ENCODE measurements at places on chromosomes 12 and 14.

DNA sequence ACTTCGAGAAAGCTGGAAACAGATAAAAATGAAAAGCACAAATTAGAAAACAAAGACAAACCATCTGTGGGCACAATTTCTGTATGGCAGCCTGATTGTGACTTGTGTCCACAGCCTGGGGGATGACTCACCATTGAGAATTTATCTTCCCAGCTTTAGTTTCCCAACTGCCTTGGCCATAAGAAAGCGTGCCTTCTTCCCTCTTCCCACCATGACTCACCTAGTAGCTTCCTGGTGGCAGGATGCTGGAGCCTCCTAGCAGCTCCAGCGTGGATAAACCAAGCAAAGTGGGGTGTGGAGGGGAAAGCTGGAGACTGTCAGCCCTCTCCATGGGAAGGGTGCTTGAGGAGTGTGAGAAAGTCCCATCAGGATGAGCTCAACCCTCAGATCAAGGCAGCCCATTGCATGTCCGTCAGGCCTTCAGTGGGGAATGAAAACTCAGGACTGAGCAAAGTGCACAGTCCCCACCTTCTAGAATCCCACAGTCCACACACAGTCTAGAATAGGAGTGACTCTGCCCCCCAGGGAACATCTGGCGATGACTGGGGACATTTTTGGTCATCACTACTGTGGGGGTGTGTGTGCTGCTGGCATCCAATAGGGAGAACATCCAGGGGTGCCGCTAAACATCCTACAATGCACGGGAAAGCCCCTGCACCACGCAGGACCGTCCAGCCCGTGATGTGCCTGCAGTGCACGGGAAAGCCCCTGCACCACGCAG, 22.4 kb upstream of the SERPINA6 start:
- H3K4me3 ChIP-seq: no peak overlapping the region
- DNase-seq: no peak
- H3K27me3 ChIP-seq: no peaks in the 10 kb centered on the region
- H3K27ac ChIP-seq: no peak overlapping the region
- H3K36me3 ChIP-seq: no peaks in the 10 kb centered on the region
- H3K4me1 ChIP-seq: no peaks in the 10 kb centered on the region

DNA sequence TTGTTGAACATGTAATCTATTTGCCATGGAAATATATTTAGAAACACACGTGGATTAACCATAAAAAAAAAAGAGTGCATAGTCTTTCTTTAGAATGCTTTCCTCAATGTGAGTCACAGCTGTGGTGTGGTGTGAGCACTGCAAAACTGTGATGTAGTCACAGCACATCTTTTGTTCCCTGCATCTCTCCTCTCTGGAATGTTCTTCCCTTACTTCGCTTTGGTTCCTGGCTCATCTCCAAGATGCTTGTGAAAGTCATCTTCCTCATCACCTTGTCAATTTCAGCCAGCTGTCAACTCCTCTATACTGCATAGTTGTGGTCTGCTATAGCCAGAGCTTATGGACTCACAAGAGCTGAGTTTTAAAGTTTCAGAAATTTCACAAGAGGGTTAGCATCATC, 60.2 kb downstream of the STAB2 start:
- H3K27ac ChIP-seq: no peak overlapping the region
- H3K27me3 ChIP-seq: no peaks in the 10 kb centered on the region
- no peaks in the 10 kb centered on the region for H3K36me3 ChIP-seq
- DNase-seq: no peak
- no peak overlapping the region for H3K4me3 ChIP-seq

GRCh38 chr12:12095021-12095420, 24.3 kb downstream of the BCL2L14 start:
- no peak overlapping the region for H3K27ac ChIP-seq
- no peaks in the 10 kb centered on the region for H3K27me3 ChIP-seq
- no peak for DNase-seq
- H3K4me1 ChIP-seq: no peaks in the 10 kb centered on the region
- H3K36me3 ChIP-seq: no peaks in the 10 kb centered on the region
- H3K4me3 ChIP-seq: no peak overlapping the region

DNA sequence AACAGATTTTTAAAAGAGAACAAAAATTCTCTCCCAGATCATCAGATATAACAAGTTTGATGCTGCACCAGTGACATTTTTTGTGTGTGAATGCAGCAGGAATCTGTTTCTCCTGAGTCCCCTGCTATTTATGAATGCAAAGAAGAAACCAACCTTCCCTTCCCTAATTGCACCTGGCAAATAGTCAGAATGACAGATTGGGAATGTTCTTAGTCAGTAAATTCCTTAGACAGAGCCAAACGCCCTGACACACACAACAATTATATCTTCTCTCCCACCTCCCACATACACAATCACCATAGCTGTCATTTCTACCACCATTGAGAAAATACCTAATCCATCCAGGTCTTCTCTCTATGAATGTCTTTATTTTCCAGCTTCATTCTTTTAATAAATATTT, 174.4 kb downstream of the ALG10B start:
- H3K27ac ChIP-seq: no peak overlapping the region
- no peaks in the 10 kb centered on the region for H3K27me3 ChIP-seq
- no peak overlapping the region for H3K4me3 ChIP-seq
- no peaks in the 10 kb centered on the region for H3K36me3 ChIP-seq
- no peak for DNase-seq

GRCh38 chr12:92827836-92828431, 101.2 kb downstream of the EEA1 start:
- H3K36me3 ChIP-seq: no peaks in the 10 kb centered on the region
- no peak overlapping the region for H3K27ac ChIP-seq
- no peaks in the 10 kb centered on the region for H3K4me1 ChIP-seq
- no peaks in the 10 kb centered on the region for H3K27me3 ChIP-seq
- DNase-seq: peak; percentile 9
- H3K4me3 ChIP-seq: no peak overlapping the region

GRCh38 chr12:58916161-58916621, 4.1 kb downstream of the LRIG3 start:
- no peak for DNase-seq
- H3K4me3 ChIP-seq: no peak overlapping the region
- H3K36me3 ChIP-seq: no peaks in the 10 kb centered on the region
- peaks cover 2% of the 10 kb centered on the region for H3K27me3 ChIP-seq

- no peaks in the 10 kb centered on the region for H3K36me3 ChIP-seq
- no peaks in the 10 kb centered on the region for H3K27me3 ChIP-seq
- DNase-seq: no peak
Observed at GRCh38 chr14:100994082-100994481, 90.6 kb upstream of the RTL1 start.

DNA sequence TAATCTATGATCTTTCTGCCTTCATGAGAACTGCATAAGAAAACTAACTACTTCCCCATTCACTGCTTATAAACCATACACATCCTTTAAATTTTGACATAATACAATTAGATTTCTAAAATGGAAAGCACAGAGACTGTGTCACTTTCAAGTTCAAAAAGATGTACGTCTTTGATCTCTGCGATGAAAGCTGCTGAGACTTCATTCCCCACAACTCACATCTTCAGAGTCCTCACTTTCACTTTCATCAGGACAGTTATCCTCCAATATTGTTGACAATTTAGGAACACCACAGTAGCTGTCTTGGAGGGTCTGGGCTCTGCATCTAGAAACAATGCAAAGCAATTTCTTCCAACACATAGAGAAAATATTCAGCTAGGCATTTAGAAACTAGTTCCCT, 47.9 kb upstream of the KCNC2 start:
- no peak for DNase-seq
- H3K4me1 ChIP-seq: no peaks in the 10 kb centered on the region
- H3K36me3 ChIP-seq: no peaks in the 10 kb centered on the region
- no peak overlapping the region for H3K4me3 ChIP-seq
- H3K27me3 ChIP-seq: no peaks in the 10 kb centered on the region
- H3K27ac ChIP-seq: no peak overlapping the region

DNA sequence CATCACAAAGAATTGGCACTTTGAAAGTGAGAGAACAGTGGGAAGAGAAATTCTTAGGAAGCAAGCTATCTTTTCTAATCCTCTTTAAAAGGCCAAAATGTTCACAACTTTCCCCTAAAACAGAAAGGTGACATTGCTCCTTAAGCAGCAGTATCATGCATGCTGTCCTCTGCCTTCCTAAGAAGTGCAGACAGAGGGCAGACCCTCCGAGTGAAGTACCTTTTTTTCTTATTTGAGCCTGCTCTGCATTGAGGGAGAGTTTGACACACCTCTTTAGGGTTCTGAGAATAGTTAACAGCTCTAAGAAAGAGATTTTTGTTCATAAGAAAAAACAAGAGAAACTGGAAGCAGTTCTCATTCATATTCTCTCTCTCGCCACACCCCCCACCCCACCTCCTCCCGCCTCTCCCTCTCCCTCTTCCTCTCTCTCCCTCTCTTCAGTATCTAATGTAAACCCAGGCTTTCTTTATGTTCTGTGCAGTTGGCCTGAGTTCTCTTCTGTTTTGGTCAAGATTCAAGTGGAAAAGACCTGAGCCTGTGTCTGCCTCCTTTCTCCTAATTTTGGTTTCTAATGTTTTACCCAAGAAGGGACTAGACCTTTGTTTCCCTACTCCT, 709.1 kb downstream of the DIO2 start:
- no peak for DNase-seq
- H3K4me1 ChIP-seq: no peaks in the 10 kb centered on the region
- H3K27me3 ChIP-seq: no peaks in the 10 kb centered on the region
- H3K27ac ChIP-seq: no peak overlapping the region
- no peaks in the 10 kb centered on the region for H3K36me3 ChIP-seq

DNA sequence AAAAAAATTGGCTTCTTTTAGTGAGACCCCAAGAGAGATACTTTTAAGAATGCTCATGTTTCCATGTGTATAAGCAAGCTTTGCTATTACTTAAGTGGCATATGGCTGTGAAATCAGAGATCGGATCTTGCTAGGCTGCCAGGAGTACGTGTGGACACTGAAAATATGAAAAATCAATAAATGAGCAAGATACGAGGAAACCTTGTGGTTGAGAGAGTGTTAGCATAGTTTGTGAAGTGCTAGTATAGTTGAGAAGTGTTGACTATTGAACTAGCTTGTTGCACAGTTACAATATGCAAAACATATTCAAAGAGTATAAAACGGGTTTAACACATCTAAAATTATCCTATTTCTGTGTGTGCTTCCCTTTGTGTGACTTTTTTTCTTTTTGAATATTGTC, 230.9 kb upstream of the NOVA1 start:
- H3K4me3 ChIP-seq: no peak overlapping the region
- no peak overlapping the region for H3K27ac ChIP-seq
- H3K27me3 ChIP-seq: no peaks in the 10 kb centered on the region
- no peaks in the 10 kb centered on the region for H3K4me1 ChIP-seq

DNA sequence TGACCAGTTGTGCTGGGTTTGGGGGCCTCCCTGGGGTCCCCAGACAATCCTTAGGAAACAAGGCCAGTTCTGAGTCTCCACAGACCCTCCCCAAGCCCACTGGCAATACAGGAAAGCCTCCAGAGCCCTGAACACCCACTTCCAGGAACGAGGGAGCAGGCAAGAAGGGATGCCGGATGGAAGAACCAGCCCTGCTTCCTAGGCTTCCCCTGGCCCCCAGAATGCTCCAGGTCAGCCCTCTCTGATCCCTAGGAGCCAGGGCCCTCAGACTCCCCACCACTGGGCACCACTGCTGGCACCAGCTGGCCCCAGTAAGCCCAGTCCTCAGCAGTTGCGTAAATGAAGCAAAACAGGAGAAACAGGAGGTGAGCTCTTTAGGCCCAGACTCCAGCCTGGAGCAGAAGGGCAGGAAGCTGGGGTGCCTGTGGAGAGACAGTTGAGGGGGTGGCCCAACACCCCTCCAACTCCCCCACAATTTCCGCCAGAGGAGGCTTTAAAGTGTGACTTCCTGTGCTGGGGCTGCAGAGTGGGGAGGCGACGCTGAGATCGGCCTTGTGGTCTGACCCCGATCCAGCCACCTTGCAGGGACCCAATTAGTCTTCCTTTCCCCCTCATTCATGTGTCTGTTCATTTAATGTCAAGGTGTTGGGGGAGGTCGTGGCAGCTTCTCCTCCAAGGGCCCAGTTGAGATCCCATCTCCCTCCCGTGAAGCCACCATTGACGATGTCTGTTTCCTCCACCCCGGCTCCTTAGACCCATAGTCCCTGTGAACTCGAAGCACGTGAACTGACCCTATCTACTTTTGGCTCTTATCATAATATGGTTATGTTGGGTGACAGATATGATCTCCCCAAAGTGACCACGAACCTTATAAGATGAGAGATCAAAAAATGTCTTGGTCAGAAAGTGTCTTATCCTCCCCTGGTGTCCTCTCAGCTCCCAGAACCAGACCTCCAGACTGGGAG, 4.7 kb downstream of the TNFRSF1A start:
- no peak for DNase-seq
- peaks cover 22% of the 10 kb centered on the region for H3K4me1 ChIP-seq
- H3K27ac ChIP-seq: peak overlapping the region; percentile 21
- no peaks in the 10 kb centered on the region for H3K27me3 ChIP-seq
- no peak overlapping the region for H3K4me3 ChIP-seq
- H3K36me3 ChIP-seq: peaks cover 12% of the 10 kb centered on the region

DNA sequence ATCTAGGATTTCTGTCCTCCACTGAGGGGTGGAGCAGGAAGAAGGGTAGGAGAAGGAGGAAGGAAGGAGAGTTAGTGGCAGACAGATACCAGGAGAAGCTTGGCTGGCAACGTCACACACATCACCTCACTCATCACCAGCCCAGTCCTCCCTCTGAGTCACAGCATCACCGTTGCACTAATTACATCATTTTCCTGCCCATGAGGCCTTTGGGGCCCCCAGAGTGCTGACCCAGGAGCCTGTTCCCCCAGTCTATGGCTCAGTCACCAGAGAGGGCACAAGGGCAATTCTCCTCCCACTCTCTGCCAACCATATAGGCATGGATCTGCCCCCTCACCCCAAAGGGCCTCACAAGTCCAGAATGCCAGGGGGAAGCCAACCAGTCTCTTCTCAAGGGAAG, 4.6 kb downstream of the RND1 start:
- no peak for DNase-seq
- H3K27ac ChIP-seq: no peak overlapping the region
- H3K36me3 ChIP-seq: peaks cover 17% of the 10 kb centered on the region

GRCh38 chr14:72916174-72916573, 10.1 kb upstream of the DCAF4 start:
- H3K4me1 ChIP-seq: no peaks in the 10 kb centered on the region
- no peak overlapping the region for H3K27ac ChIP-seq
